H4 (cell line): ENCODE measurements at places on chromosomes 2 and 18. TPM values are rescaled to one million over a fixed set of nuclear protein-coding genes. Genes with fewer than 3 reads are reported as not detected.

Gene GTF2A1L
- 0.60 TPM in 1 of 2 replicates, not detected in the other for total RNA-seq

Gene NYAP2
- 0.53 and 0.95 TPM in 2 replicates for total RNA-seq

Gene FOXI3
- total RNA-seq: not detected in 2 replicates

Gene SCYGR4
- not detected in 2 replicates for total RNA-seq

Gene ASPRV1
- 0.23 TPM in 1 of 2 replicates, not detected in the other for total RNA-seq

Gene MARCO
- not detected in 2 replicates for total RNA-seq

Gene WDR35
- 4.1 and 4.5 TPM in 2 replicates for total RNA-seq

Gene DCC
- 0.02 and 1.0 TPM in 2 replicates for total RNA-seq

Gene TCF23
- total RNA-seq: not detected in 2 replicates

Gene SMPD4
- total RNA-seq: 17.8 and 20.6 TPM in 2 replicates

Gene CNDP1
- not detected in 2 replicates for total RNA-seq

Gene NEB
- 0.06 and 0.52 TPM in 2 replicates for total RNA-seq

Gene C1QL2
- not detected in 2 replicates for total RNA-seq

Gene RALBP1
- total RNA-seq: 49.0 and 53.8 TPM in 2 replicates

Gene RGPD4
- total RNA-seq: not detected in 2 replicates

Gene ALMS1
- 6.2 and 8.3 TPM in 2 replicates for total RNA-seq
